ENCODE measurements at places on chromosomes 1 and 21. TPM values are rescaled to one million over a fixed set of nuclear protein-coding genes. Genes with fewer than 3 reads are reported as not detected.

The SFN gene
- polyA plus RNA-seq: not detected

The TMEM61 gene
- not detected for polyA plus RNA-seq

The HEATR1 gene
- 14.2 TPM for polyA plus RNA-seq

The LCE1C gene
- not detected for polyA plus RNA-seq

The OR2L5 gene
- polyA plus RNA-seq: not detected

The DAP3 gene
- 96.7 TPM for polyA plus RNA-seq

The PDC gene
- not detected for polyA plus RNA-seq

The CD247 gene
- 395 TPM for polyA plus RNA-seq

The C8B gene
- polyA plus RNA-seq: not detected

The OPTC gene
- not detected for polyA plus RNA-seq

The OR2T2 gene
- not detected for polyA plus RNA-seq

The NFASC gene
- polyA plus RNA-seq: not detected
